Left renal pelvis (tissue), 4 donors: ENCODE measurements at places on chromosomes 2 and 18. TPM values are rescaled to one million over a fixed set of nuclear protein-coding genes. Genes with fewer than 3 reads are reported as not detected.
A peak's percentile ranks its signal among the peaks of the same experiment; 100 is the strongest.

DNA sequence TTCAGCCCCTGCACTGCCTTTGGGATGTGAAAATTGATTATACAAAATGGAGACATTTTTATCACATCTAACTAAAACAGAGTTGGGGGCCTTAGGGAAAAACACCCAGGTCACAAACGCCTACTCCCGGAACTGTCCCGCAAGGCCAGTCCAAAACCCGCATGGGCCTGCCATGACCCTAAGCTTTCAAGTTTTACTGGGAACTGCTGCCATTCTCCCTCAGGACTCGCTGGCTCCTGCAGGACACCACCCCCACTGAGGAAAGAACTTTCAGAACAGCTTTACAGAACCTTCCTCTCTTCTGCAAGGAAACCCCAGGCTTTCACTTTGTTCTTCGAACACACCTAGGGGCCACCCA lies 320.4 kb upstream of the HS6ST1 start:
- no peak for DNase-seq

DNA sequence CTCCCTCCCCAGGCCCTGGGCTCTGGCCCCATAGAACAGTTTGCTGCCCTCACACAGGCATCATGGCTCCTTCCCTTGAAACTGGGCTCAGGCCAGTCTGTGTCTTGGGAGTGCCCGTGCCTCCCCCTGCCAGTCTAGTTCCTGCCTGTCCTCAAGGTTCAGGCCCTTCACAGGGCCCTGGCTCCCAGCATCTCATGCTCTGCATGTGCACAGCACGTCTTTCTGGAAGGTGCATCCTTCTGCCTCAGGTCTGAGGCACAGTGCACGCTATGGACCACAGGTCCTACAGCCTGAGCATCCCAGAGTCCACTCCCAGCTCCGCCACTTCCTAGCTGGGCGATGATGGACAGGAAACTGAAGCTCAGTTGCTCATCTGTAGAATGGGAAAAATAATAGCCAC lies 35.6 kb upstream of the FOSL2 start:
- no peak for DNase-seq

DNA sequence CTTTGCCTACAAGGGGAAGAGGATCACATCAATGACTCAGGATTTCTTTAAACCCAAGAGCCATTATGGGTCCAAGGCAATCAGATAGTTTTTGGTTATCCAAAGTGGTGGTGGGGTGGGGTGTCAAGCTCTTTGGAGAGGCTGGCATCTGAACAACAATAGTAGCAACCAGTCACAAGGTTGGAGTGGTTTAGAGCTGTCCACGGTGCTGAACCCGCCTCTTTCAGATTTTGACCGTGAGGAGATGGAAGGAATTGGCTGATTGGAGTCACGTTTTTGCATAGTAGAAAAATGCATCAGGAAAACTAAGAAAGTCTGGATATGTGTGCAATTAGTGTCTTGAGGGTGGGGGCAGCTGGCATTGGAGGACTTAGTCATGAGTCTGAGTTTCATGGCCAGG lies 159.9 kb downstream of the LOXHD1 start:
- DNase-seq: peak; percentile 47

The MGAT4A gene
- polyA plus RNA-seq: 16.0 TPM

DNA sequence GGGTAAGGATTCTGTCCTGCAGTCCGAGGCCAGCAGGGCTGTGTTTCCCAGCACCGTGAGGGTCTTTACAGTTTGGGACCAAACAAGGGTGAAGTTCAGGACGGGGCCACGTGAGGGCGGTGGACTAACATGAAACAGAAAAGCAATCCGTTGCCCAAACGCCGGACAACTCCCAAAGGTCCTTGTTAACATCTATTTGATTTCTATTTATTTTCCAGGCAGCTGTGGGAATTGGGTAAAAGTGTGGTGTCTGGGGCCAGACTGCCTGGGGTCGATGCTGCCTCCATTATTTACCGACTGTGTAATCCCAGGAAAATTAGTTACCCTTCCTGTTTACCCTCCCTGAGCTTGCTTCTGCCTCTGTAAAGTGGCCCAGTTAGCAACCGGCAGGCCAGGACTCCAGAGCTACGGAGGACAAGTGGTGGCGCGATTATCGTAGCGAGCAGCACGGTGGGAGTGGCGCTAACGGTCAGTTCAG lies 66.3 kb upstream of the TCF7L1 start:
- peak; percentile 65 for DNase-seq

- no peak for DNase-seq
These were observed 10.2 kb downstream of the TMEM177 start for GRCh38 chr2:119689218-119689617.

The SERPINB10 gene
- polyA plus RNA-seq: 0.22 TPM

The PLGLB2 gene
- 4.2 TPM for polyA plus RNA-seq

DNA sequence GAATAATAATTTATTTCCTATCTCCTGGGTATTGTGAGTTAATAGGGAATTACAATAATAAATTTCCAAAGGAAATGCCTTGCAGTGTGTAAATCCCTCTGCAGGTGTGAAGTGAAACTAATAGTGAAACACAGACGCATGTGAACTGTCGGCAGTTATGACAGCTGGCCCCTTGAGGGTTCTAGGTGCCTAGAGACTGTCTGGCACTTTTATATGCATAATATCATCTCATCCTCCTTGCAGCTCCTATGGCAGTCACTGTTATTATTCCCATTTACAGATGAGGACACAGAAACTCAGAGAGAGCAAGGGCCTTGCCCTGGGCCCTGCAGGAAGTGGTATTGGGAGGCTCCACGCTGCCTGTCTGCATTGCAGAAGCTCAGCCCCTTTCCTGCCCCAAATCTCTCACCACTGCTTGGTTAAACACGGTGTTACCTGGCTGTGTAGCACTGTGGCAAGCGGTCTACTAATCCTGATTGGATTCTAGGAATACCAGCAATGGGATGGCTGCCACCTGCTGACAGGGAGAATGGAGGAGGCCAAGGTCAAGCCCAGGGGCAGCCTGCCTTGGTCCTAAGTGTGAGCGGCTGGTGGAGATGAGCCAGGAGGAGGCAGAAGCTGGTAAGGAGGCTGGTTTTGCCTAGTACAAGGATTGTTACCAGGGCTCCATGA lies 32.8 kb upstream of the ACKR3 start:
- no peak for DNase-seq
